ENCODE measurements at places on chromosomes 4 and X.

GRCh38 chr4:11973270-11973669 lies 544.6 kb upstream of the HS3ST1 start:
- no peak for DNase-seq

GRCh38 chrX:120380699-120381098 lies 18.8 kb downstream of the ATP1B4 start:
- DNase-seq: no peak

- DNase-seq: no peak
Measured at GRCh38 chr4:140243278-140243753, 89.3 kb upstream of the MAML3 start.

DNA sequence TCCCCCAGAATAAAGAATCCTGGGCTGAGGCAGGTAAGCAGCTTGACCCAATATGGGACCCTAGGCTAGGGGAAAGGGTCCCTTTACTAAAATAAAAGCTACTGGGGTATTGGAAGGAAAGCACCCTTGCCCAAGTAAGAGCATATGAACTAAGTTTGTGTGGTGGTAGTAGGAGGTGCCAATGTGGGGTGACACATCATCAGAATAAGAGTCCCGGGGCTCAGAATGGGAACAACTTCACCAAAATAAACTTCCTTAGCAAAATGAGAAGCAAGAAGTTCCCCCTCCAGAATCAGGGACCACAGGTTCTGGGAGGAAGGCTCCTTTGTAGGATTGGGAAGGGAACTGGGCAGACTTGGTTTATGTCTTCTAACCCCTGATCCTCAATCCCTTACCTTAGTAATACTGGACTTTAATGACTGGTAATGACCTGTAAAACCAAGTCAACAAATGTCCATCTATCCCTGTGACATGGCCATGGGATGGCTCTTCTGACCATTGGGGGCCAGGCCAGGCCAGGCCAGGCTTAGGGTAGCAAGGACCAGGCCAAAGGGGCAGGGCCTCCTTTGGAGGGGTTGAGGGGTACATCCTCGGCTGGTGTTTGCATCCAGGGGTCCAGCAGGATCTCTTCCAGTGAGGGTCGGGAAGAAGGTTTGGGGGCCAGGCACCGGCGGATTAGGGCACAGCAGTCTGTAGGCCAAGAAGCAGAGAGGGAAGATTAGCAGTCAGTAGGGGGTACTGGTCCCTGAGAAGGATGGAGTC lies 2.3 kb upstream of the SLC35A2 start:
- no peak for DNase-seq

DNA sequence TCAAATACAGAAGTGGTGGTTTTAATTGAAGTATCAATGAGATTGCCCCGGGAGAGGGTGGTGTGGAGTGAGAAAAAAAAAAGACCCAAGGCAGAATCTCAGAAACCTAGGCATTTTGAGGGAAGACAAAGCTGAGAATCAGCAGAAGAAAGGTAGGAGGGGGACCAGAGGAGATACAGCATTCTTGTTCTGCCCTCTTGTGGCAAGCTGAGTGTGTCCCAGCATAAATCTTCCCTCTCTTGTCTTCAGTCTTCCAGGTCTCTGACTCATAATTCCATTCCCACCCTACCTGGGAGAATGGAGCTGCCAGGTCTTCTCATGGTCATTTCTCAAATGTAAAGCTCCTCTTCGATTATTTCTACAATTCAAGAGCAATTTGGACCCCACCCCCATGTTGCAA lies 32.7 kb upstream of the MAGED1 start:
- no peak for DNase-seq

GRCh38 chrX:107629540-107629909 lies 1.2 kb downstream of the PRPS1 start:
- no peak for DNase-seq

DNA sequence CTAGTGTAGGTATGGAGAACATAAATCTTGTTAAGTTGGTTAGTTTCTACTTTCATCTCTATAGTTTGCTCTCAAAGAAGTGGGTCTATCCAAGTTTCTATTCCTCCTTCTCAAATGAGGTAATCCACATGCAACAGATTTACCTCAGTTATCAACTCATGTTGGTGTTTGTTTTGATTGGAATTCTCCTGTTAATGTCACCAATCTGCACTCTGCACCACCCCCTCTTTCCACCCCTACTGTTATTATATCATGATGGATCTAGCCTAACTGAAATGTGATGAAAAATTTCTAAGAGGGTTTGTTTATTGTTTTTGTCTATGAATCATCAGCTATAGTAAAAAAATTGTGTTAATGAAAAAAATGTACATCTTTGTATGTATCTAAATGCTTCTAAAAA lies 66.1 kb downstream of the AGTR2 start:
- DNase-seq: no peak
